ENCODE measurements at places on chromosomes 1 and 21. TPM values are rescaled to one million over a fixed set of nuclear protein-coding genes. Genes with fewer than 3 reads are reported as not detected.
A peak's percentile ranks its signal among the peaks of the same experiment; 100 is the strongest.

Gene OR2L5
- total RNA-seq: not detected

DNA sequence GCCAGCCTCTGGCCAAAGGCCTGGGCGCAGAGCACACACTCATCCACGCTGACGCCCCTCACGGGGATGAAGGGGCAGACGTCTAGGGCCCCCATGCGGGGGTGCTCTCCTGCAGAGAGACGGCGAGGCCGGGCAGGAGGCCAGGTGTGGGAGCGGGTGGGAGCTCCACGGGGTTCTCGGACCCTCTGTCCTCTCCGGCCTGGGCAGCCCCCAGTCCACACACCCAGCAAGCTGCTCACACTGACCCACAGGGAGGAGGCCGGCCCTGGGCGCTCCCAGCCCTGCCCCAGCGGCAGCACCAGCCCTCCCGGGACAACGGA is 2.5 kb downstream of the FTCD start:
- DNase-seq: no peak

DNA sequence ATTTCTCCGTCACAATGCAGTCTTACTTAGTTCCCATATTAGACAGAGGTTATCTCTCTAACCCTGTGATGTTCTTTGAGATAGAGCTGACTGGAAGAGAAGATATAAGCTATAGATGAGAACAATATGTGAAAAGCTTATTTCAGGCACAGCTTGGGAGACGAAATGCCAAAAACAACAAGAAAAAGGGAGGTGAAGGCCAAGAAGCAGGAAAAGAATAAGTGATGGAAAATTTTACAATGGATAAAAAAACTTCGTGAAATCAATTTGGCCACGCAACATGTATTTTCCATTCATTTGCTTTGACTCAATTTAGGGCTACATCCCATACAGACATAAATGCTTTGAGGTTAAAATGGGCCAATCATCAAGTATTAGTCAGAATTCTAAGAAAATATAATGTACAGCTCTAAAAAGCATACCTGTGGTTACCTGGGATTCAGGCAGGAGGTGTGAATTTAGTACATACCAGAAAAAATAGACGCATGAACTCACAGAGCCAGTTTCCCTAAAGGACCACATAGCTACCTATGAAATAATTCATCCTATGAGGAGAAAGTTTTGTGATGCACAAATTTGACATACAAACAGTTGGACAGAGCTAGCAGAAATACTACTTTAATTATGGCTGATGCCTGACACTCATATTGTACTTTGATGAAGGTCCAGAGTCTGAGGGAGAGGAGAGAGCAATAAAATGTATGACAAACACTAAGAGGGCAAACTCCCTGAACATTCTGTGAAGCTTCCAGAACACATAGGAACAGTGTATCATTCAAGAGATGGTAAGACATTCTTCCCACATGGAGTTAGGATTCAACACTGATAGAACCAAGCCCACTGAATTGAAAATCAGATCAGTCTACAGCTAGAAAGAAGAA is 12.1 kb downstream of the RGS1 start:
- no peak for DNase-seq

DNA sequence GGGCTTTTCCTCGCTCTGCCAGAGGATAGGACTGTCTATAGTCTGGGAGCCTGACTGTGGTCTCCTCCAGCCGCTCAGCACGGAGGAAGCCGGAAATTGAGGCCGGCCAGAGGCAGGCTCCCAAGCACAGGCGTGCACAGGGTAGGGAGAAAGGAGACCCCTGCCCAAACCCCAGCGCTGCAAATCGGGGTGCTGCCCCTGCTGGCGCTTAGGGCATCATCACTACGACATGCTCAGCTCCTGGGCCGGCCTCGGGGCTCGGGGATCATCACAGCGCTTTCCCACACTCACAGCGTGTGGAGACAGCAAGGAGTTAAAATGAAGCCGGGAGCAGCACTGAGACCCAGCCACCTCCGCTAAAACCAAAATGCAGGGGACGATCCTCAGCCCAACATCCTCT is 62.8 kb upstream of the ARHGEF16 start:
- DNase-seq: peak; percentile 54

Gene HCRTR1
- not detected for total RNA-seq

DNA sequence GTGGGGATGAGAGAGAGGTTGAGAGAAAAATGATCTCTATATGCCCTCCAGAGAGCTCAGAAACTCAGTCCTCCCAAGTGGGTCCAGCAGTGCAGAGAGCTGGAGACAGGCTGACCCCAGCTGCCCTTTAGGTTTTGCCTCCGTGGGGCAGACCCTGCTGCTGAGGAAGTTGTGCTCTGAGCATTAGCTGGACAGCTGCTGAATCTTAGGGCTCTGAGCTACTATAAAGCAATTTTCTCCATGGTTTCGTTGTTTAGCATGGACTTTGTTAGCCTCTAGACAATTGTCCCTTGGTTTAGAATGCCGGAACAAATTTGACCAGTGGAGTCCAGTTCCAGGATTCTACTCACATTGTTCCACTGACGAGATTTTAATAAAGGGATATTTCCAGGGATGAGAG is 22.1 kb downstream of the BATF3 start:
- DNase-seq: no peak

Data from Daoy (cell line).